ENCODE measurements at places on chromosomes 16 and 17. TPM values are rescaled to one million over a fixed set of nuclear protein-coding genes. Genes with fewer than 3 reads are reported as not detected.

COPRS gene
- total RNA-seq, result 69.8 TPM

DNA sequence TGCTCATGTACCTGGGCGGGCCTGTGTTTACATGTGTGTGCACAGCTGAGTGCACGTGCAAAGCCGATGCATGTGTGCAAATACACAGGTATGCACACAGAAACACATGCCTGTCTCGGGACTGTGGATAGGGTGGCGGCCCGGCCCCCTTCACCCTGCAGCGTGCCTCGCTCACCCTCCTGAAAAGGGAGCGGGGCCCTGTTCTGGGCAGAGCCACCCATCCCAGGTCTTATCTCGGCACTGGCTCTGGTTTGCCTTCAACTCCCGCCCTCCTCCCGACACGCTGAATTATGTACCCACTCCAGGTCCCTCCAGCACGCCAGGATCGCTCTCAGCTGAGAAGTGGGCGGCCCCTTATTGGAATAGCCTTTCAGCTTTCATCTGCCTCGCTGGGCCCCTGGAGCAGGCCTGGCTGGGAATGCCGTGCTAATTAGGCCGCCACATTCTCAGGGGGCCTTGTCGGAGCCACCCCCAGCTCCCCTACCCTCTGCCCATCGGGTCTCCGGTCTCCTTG lies 77.8 kb downstream of the RTN4RL1 start:
- H3K36me3 ChIP-seq, result no peaks in the 10 kb centered on the region
- H3K27ac ChIP-seq, result no peak overlapping the region
- DNase-seq, result no peak
- no peaks in the 10 kb centered on the region for H3K27me3 ChIP-seq
- no peaks in the 10 kb centered on the region for H3K4me1 ChIP-seq
- no peak overlapping the region for H3K4me3 ChIP-seq

DNA sequence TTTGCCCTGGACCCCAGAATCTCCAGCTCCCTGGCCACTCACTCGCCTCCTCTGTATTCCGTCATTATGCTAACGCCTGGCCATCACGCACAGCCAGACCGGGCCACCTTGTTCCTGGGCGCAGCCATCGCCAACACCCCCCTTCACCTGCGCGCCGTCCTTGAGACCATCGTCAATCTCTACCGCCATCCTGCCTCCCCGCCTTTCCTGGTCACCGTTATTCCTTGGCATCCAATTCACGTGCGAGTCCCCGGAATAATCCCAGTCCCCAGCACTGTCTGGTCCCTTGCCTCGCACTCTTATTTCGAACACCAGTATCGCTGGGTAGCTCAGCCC lies 541 bp downstream of the VKORC1 start:
- peak overlapping the region; percentile 93 for H3K27ac ChIP-seq
- peaks cover 12% of the 10 kb centered on the region for H3K36me3 ChIP-seq
- H3K27me3 ChIP-seq, result no peaks in the 10 kb centered on the region
- H3K4me1 ChIP-seq, result peaks cover 17% of the 10 kb centered on the region
- no peak for DNase-seq

GRCh38 chr17:55163408-55163807 lies 101.4 kb upstream of the HLF start:
- H3K27me3 ChIP-seq, result no peaks in the 10 kb centered on the region
- no peak overlapping the region for H3K27ac ChIP-seq
- no peak overlapping the region for H3K4me3 ChIP-seq
- DNase-seq, result no peak
- no peaks in the 10 kb centered on the region for H3K4me1 ChIP-seq

All from activated naive CD8-positive, alpha-beta T cell treated with anti-CD3 and anti-CD28 coated beads for 36 hours (primary cell).